ENCODE measurements at places on chromosomes 6 and 20.

- no peak for DNase-seq
These were observed 42.3 kb downstream of the GPR63 start for GRCh38 chr6:96794980-96795379.

DNA sequence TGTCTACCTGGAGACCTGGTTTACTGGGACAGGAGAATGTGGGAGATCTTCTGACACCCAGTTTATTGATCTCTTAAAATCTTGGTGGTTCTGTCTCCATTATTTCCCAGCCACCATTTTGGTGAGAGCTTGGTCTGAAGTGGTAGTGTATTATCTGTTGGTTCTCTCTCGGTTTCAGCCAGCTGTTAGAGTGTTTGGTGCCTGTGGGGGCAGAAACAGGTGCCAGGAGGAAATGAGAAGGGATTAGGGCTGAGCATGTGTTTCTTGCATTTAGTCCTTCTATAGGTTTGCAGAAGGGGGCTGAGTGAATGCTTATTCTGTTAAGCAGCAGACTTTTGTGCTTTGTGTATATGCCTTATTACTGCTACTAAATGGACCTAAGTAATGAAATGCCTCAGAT is 9.6 kb downstream of the JARID2 start:
- no peak for DNase-seq

DNA sequence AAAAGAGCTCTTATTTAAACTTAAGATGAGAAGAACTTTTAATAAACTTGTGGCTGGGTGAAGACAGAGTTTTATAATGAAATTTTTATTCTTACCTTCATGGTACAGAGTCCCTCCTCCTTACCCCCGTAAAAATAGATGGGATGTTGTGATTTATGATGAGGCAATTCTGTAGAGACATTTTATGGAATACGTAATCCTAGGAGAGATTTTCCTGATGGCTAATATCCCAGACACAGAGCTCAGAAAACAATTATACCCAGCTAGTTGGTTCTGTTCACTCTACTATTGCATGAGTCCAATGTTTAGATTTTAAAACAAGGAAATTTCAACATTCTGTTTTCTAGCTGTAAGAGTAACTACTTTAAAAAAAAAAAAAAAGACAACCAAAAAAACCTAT is 43.4 kb downstream of the MTHFD1L start:
- DNase-seq, result no peak

DNA sequence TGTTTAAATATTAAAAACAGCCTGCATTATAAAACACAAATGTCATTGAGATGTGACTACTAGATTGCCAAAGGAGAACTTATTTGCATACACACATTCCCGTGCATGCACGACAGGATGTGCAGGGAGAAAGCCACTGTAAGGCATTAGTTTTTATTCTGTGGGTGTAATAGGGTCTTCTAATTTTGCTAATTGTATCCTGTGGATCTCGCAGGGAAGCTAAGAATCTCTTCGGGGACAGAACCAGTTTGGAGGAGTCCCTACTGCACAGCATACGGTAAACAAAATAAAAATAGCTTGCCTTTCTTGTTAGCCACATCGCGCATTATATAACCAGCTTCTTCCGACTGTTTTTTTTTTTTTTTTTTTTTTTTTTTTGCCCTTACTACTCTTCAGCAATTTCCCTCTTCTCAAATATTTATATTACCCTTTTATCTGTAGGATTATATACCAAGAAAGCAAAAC is 2.0 kb downstream of the ATXN1 start:
- DNase-seq, result no peak

DNA sequence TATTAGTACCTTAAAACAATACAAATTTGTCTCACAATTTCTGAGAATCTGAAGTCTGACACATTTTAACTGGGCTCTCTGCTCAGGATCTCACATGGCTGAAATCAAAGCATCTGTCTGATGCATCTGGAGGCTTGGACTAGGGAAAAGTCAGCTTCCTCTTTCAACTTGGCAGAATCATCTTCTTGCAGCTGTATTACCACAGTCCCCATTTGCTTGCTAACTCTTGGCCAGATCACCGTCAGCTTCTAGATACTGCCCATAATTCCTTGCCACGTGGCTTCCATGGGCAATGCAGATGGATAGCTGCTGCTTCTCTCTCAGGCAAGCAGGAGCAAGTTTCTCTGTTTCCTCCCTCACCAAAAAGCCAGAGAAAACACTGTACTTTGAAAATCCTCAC is 1106.4 kb upstream of the CITED2 start:
- no peak for DNase-seq
